Vagina (tissue), 2 donors: ENCODE measurements at places on chromosomes 4 and X.

DNA sequence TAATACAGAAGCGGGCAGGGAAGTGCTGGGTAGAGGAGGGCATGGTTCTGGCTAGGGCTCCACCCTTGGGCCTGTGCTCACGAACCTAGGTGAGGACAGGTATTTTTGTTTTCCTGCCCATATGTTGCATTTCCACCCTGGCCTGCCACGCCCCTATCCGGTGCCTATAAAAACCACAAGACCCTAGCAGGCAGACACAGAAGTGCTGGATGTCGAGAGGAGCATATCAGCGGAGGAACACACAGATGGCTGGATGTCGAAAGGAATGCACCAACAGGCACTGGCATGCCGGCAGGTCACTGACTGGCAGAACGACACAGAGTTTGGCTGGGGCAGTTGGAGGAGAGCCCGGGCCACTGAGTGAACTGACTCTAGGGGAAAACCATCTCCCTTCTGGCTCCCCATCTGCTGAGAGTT lies 316.6 kb upstream of the BOD1L1 start:
- DNase-seq: no peak

- no peak for DNase-seq
These were observed 75.1 kb downstream of the PRKX start for GRCh38 chrX:3638280-3638873.

DNA sequence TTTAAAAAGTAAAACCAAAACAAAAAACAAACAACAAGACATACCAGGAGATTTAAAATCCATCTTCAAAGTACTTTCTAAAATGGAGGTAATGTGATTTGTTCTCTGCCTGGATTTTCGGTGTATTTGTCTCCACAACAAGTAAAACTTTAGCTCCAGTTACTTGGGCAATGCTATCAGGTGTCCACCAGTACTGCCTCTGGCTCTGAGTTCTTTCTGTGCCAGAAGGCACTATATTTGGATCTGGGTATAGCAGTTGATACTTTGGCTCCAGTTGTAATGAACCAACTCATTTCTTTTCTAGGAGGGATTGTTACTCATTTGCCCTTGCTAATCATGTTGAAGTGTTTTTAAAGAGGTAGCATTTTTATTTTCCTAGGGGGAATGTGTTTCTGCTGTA lies 9.5 kb upstream of the PDLIM5 start:
- DNase-seq: no peak

DNA sequence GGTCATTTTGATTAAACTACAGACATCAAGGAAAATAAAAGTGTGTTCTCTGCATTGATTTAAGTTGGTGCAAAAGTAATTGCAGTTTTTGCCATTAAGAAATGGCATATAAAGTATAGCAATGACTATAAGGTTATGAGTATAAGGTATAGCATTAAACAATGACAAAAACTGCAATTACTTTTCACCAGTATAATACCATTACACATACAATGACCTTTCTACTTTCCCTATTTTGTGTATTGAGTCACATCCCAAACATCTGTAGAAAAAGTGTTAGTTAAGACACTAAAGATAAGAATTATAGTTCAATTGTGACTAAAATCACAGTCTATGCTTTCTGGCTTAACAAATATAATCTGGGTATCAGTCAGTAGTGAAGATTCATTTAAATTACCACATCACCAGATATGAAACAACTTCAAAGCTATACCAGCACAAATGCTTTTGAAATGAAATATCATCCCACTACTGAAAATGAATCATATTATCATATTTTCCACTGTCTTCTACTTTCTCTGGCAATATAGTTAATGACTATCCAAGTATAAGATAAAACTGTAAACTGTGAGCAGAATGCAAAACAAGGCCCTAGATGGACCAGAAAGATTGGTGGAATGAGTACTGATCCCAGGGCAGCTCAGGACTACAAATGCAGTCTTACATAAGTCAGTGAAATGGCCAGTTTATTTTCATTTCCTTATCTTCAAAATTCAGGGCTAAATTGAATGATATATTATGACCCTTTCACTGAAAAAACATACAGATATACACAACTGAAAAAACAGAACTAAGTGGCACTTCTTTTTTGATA lies 241.1 kb downstream of the ANTXR2 start:
- DNase-seq: no peak

- DNase-seq: no peak
These were observed 410.7 kb downstream of the CENPC start for GRCh38 chr4:67134616-67135015.

GRCh38 chr4:140103676-140104075 lies 50.3 kb downstream of the MAML3 start:
- no peak for DNase-seq

- no peak for DNase-seq
These were observed 22.2 kb downstream of the TMEM184C start for GRCh38 chr4:147639388-147639787.

- DNase-seq: no peak
These were observed 21.9 kb downstream of the IL15 start for GRCh38 chr4:141658309-141658708.
